ENCODE measurements at places on chromosomes 4 and X.

DNA sequence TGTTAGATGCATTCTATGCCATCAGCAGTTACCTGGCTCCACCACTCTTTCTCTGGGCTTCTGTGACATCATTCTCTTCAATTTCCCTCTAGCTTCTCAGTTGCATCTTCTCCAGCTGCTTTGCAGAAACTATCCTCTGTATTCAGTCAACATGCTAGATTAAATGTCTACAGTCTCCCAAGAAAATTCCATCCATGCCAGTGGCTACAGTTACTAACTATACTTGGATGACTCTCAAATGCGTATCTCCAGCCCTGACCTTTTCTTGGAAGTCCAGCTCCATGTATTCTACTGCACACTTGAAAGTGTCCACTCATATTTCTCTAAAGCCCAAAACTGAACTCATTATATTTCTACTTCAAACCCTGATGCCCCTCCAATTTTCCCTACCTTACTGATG, 232.3 kb upstream of the TENM3 start:
- DNase-seq, result no peak

- DNase-seq, result no peak
These were observed 105.0 kb upstream of the NR0B1 start for GRCh38 chrX:30414144-30414543.

DNA sequence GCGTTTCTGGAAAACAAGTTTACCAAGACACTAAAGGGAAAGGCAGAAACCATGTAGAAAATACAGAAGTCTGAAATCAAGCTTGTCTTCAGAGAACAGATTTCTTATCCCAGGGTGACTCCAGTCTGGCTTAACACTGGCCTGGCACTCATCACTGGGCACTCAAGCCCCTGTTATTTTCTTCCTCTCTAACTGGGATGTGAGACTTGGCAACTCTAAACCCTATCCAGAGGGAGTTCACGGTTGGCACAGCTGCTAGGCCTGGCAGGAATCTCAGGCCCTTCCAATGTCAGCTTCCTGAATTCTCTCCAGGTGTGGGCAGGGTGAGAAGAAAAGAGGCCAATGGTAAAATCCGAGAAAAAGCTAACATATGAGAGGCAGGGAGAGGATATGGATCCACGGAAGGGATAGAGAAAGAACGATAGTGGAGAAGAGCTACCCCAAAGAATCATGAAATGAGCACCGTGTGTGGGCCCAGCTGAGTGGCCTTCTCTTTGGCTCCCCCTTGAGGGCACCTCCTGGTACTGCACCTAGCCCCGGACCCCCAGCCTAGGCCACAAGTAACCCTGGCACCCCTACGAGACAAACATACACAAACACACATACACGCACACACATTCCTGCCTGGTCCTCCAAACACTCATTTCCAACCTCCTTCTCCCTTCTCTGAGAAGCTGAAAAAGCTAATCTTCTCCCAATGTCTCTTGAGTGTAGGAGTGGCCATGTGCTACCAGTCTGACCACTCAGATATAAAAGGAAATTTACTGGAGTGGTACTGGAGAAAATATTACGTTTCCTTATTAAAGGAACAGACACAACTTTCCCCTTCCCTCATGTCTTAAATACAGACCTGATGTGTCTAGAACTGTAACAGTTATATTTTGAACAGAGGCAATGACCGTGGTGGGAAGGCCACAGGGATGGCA, 16.6 kb upstream of the PTCHD1 start:
- DNase-seq, result peak; percentile 22

GRCh38 chr4:156898373-156899117, 73.1 kb downstream of the PDGFC start:
- no peak for DNase-seq

- no peak for DNase-seq
These were observed 294.0 kb downstream of the TENM3 start for GRCh38 chr4:182537031-182537795.

DNA sequence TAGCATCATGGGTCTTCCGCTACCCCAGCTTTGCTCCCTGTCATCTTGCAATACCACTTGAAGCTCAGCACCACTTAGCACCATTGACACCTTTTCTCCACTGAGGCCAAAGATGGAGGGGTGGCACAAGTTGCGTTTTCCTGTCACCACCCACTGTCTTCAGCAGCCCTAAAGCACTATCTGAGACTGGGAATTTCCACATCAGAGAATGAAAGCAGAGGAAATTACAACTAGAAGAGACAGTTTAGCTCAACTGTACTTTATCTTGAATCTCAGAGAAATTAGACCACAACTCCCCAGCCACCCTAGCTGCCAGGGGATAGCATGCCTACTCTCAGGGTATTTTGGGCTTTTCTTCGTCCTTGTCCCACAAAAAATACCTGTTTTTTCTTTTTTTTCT, 111.0 kb downstream of the DDIT4L start:
- no peak for DNase-seq

DNA sequence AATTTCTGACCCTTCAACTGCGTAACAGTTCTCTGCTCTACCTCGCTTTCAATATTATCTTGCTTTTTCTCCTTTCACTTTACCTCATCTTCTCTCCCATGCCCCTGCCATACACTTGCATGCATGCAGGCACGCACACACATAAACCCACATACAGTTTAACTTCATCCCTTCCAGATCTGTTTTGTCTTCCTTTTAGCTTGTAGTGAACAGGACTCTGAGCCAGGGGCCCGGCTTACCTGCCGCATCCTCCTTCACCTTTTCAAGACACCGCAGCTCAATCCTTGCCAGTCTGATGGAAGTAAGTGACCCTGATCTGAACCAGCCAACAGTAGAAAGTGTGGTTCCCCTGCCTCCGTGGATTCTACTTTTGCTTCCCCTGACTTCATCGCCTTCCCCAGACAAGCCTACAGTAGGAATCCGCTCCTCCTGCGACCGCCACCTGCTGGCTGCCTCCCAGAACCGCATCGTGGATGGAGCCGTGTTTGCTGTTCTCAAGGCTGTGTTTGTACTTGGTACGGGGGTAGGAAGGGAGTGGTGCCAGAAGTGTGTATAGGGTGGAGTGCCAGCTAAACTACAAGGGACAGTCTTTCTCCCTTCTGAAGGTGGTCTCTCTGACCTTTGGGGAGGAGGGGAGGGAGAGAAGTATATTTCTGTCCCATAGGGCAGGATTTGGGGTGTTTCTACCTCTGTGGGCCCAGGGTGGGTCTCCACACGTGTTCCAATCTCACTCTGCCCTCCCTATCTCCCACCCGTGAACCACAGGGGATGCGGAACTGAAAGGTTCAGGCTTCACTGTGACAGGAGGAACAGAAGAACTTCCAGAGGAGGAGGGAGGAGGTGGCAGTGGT, 10.7 kb downstream of the MED12 start:
- peak; percentile 55 for DNase-seq

GRCh38 chrX:72230290-72230689, 8.5 kb downstream of the ERCC6L start:
- DNase-seq, result no peak

- no peak for DNase-seq
These were observed 107.6 kb downstream of the MID1 start for GRCh38 chrX:10512741-10513140.

- no peak for DNase-seq
These were observed 301.6 kb downstream of the NAF1 start for GRCh38 chr4:162865102-162865501.

GRCh38 chr4:113349430-113349829, 300.0 kb downstream of the ANK2 start:
- no peak for DNase-seq

DNA sequence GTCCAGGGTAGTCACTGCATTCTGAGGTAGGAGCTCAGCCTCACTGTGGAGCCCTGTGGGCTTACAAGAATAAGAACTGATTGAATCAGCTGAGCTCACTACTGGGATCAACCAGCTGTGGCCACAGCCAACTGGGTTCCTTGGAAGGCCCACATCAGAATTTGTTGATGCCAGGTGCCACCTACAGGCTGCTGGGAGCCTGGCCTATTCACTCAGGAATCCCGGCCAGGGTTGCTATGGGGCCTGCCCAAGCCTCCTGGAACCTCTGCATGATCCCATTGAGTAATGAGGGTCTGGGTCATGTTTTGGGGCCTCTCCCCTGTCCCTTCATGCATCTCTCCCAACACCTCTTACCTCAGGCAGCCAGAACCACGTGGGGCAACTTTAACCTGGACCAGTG, 53.9 kb upstream of the KIAA1210 start:
- DNase-seq, result no peak

DNA sequence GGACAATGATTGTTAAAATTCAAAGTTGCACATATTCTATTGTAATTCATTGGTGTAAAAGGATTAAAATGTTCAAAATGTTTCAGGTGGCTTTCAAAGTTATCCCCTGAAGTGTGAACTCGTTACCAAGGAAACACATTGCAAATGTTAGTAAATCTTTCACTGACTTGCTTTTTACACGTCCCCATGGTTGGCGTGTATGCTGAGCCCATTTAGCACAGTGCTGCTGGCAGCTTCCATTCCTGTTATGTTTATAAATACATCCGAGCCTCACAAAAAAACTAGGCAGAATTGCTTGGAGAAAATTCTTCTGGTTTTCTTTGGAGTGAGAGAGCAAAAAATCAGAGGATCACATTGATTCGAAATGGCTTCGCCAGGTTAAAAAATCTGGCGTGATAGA, 105.9 kb upstream of the HPGD start:
- DNase-seq, result no peak

- DNase-seq, result no peak
These were observed 288.1 kb downstream of the EVC2 start for GRCh38 chr4:5420266-5420665.

- DNase-seq, result no peak
These were observed 35.6 kb downstream of the FRMPD3 start for GRCh38 chrX:107485013-107485412.

DNA sequence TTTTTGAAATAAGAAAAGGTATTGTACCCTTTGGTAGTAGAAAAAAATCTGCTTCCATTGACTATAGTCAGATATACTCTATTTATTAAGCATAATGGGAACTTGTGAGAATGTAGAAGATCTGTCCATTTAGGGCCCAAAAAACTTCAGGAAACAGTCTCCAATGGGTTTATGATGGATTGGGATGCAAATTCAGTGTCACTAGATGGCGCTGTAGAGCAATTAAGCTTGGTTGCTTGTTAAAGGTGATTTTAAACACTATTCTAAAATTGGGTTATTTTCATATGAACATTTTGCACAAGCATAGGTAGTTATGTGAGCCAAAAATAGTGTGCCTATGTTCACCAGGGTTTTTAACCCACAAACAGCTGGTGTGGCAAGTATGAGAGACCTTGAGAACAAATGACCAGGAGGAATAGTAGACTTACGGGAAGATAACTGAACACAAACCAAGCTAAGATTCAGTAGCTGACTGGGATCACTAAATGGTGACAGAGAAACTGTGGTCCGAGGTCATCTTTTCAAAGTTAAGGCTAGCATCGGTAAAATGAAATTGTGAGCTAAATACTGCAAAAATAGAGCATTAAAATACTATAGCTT, 80.3 kb upstream of the LSM6 start:
- no peak for DNase-seq

GRCh38 chr4:108035691-108036090, 46.0 kb downstream of the HADH start:
- no peak for DNase-seq

- no peak for DNase-seq
These were observed 44.7 kb downstream of the TMEM150C start for GRCh38 chr4:82517043-82517442.

GRCh38 chr4:25092139-25092538, 61.4 kb upstream of the LGI2 start:
- DNase-seq, result no peak

DNA sequence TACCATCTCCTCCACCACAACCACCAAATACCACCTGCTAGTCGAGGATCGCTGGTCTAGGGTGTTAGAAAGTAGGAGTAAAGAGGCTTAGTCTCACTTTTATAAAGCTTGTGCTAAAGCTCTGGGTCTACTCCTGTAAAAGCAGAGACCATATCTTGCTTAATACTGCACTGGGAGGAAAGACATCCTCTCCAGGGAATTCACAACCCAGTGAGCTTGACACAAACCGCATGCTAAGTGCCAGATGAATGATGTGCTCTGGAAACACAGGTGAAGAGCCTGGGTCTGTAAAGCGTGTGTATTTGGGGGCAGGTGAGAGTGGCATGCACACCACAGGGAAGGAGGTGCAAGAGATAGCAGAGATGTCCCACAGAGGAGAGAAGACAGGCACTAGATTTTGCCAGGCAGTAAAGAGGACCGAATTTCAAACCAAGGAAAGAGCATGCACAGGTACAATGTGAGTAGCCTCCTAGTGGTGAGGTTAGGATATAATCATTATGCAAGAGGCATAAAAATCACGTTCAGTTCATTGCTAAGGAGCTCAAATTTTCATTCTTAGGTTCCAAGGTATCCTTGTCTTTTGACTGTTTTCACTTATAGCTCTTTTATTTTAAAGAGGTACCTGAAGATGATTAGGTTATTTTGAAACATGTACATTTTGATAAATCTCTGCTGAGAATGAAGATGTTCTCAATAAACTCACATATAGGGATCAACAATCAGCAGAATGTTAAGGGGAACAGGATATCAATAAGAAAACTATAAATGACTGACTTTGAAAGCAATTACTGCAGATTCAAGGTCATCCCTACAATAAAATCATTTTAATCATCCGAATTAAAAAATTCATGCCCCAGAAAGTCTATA, 20.7 kb downstream of the TAPT1 start:
- DNase-seq, result no peak

GRCh38 chr4:6502147-6502546, 29.7 kb upstream of the PPP2R2C start:
- no peak for DNase-seq

DNA sequence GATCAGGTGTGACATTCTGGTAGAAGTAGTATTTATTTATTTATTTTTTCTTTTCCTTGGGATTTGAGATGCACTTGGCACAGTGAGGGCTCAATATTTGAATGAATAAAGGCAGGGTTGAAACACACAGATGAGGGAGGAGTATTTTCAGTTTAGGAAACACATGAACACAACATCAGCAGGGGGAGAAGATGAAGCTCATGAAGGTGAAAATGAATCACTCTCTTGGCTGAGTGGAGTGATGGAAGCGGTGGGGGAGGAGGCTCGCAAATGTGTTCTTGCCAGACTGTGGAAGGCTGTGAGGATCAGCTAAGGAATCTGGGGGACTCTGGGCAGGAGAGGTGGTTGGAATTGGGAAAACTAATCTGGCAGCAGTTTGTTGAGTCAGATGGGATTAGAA, 55.3 kb downstream of the ARHGAP10 start:
- DNase-seq, result no peak
